ENCODE measurements at places on chromosomes 5 and 9.

DNA sequence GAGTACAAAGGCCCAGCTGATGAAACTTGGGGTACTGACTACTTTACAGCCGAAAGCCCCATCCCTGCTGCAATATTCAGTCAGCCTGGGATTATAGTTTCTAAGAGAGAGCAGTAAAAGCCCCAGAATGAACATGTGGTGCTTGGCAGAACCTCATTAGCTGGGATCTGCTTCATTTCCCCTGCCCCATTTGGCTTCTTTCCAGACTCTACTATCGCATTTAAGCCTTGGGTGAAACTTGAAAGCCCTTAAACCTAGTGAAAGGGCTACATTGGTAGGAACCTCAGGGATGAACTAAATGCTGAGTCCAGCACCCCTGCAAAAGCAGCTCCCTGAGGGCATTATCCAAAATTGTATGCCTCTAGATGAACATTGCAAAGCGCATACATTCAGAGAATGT lies 631.1 kb downstream of the ACTL7B start:
- DNase-seq, result no peak

- no peak for DNase-seq
These were observed 1649.8 kb downstream of the EFNA5 start for GRCh38 chr5:106020894-106021293.

GRCh38 chr9:38680837-38681445 lies 39.0 kb downstream of the FAM240B start:
- no peak for DNase-seq

GRCh38 chr9:131923766-131924165 lies 155.9 kb downstream of the MED27 start:
- DNase-seq, result no peak

GRCh38 chr9:15696979-15697378 lies 144.1 kb downstream of the CCDC171 start:
- no peak for DNase-seq

- DNase-seq, result no peak
These were observed 742.7 kb downstream of the TLE1 start for GRCh38 chr9:80946496-80947170.

DNA sequence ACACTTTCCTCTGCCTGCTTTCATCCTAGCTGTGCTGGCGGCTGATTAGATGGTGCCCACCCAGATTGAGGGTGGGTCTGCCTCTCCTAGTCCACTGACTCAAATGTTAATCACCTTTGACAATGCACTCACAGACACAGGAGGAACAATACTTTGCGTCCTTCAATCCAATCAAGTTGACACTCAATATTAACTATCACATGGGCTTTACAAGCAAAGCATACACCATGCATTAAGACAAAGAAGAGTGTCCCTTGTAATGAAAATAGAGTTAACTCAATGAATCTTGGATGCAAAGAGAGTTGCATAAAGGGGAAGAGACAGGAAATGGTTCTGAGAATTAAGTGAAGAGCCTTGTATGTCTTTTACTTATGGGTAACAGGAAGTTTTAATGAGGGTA lies 298.7 kb upstream of the BRINP1 start:
- DNase-seq, result no peak

DNA sequence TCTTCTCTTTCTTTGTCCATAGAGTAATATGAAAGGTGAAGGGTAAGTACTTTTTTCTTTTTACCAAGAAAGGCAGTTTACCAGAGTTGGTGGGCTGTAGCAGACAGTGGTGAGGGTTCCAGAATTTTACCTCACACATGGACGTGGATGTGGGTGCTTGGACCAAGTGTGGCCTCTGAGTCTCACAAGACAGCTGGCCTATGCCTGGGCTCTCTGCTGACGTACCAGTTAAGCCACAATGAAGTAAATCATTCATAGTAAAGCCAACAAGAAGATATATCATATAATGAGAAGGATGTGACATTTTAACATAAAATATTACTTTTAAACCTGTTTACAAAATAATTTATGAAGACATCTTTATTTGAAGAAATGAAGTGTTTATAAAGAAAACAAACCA lies 106.0 kb downstream of the PRKACG start:
- DNase-seq, result no peak

- no peak for DNase-seq
These were observed 43.7 kb upstream of the ERCC6L2 start for GRCh38 chr9:95831810-95832209.

GRCh38 chr5:97888439-97888838 lies 705.4 kb upstream of the RIOK2 start:
- no peak for DNase-seq

GRCh38 chr9:93243112-93243511 lies 59.2 kb downstream of the WNK2 start:
- no peak for DNase-seq

DNA sequence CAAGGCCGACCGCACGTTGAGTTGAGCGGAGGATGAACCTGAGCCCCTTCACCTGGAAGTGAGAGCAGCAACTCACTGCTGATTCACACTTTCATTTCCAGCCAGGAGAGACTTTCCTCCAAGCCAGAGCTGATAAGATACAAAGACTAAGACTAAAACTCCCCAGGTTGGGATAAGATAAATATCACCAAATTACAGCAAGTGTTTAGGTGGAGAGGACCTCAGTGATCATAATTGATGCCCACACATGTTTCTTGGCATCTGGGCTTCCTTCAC lies 6.4 kb upstream of the NKD2 start:
- DNase-seq, result no peak

- DNase-seq, result no peak
These were observed 24.4 kb downstream of the EGR1 start for GRCh38 chr5:138489683-138490061.

- no peak for DNase-seq
These were observed 23.2 kb upstream of the RFK start for GRCh38 chr9:76417394-76417793.

GRCh38 chr5:27619982-27620381 lies 581.6 kb upstream of the CDH9 start:
- no peak for DNase-seq

- DNase-seq, result no peak
These were observed 56.5 kb upstream of the ANGPTL2 start for GRCh38 chr9:127178686-127179632.

- no peak for DNase-seq
These were observed 268.5 kb downstream of the ARRDC3 start for GRCh38 chr5:91114658-91115057.

- no peak for DNase-seq
These were observed 51.0 kb upstream of the FCN1 start for GRCh38 chr9:134968823-134969090.

DNA sequence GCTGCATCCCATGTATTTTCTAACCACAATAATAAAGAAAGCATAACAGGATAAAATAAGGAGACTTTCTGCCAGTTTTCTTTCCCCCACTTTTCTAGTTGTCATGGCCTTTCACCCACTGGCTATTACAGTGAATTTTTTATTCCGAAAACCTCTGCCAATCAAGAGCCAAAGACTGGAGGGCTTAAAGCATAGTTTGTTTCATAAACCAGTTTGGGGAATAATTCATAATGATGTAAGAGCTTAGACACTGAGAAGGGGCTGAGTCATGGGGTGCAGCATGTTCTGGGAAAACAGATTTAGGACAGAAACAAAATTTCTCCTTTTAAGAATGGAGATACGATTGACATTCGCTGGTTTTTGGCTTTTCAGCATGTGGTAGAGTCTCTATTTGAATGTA lies 4.4 kb upstream of the GLIPR2 start:
- DNase-seq, result no peak

DNA sequence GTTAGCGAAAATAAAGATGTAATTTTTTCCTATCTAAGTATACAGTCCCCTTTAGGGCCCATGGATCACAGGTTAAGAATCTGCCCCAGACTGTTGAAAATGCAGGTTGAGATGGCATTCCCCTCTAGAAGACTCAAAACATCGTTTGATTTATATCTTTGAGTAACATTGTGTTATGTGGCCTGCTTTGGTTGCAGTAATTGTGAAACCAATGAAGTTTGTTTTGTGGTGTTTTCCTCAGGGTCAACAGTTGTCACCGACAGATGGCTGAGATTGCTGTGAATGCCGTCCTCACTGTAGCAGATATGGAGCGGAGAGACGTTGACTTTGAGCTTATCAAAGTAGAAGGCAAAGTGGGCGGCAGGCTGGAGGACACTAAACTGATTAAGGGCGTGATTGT lies 7.8 kb downstream of the CCT5 start:
- DNase-seq, result no peak

DNA sequence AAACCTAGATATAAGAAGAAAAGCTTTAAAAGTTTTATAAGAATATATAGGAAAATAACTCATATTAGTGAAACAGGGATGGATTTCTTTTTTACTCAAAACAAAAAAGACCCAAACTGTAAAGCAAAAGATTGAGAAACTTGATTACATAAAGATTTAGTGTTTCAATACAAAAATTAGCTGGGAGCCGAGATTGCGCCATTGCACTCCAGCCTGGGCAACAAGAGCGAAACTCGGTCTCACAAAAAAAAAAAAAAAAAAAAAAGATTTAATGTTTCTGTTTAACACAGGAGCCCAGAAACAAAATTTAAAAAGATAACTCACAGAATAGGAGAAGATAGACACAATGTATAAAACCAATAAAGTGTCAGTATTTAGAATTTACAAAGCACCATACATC lies 45.2 kb downstream of the CDC14B start:
- no peak for DNase-seq

DNA sequence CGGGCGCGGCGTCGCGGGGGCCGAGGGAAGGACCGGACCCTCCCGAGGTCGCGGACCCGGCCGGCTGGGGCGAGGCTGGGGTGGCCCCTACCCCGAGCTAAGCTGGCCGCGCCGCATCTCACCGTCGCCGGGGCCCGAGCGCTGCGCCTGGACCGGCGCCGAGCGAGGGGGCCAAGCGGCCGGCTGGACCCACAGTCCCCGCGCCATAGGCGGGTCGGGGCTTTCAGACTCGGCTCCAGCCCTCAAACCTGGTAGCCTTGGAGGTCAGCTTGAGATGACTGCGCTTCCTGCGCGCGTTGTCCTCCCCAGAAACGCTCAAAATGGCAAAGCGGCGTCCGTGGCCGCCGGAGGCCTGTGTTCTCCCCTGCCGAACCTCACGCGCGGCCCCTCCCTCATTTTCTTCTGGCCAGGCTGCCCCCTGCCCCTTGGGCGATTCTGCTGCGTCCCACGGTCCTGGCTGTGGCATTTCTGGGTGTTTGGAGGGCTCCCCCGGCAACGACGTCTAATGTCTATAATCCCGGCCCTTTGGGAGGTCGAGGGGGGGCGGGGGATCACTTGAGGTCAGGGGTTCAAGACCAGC lies 8.7 kb upstream of the GRIN1 start:
- DNase-seq, result no peak

DNA sequence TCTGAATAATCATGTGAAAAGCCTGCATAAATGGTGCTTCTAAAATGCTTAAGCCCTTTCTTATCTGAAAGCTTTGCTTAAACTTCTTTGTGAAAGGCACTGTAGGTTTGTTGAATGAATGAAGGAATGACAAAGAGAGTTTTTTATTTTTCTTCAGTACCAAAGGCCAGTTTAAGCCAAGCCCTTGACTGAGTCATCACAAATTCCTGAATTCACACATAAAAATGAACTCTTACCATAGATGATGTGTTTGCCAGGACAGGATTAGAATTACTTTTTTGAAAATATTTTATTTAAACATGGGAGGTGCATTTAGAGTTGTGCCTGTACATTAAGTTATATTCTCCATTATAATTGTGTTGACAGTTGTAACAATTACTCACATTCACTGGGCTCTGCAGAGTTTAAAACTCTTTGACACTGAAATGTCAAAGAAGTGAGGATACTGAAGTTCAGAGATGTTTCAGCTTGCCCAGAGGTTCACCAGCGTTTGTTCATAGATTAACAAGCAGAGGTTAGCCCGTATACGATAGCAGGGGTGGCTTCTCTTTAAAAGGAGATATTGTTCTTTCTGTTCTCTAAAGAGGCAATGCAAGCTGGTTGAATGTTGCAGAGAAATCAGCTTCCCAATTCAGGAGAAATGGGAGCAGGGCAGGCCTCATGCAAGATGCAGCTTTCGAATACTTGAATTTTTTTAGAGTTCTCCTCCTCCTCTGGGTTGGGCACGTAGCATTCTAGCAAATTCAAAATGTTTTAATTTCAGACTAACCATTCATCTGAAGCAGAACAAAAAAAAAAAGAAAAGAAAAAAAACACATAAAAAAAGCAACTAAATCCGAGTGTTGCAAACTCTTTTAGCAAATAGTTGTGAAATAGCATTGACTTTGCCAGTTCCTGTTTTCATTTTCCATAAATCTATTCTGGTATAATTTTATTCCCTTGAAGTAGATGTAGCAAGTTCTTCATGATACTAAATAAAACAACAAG lies 358.7 kb upstream of the KLF4 start:
- DNase-seq, result no peak

DNA sequence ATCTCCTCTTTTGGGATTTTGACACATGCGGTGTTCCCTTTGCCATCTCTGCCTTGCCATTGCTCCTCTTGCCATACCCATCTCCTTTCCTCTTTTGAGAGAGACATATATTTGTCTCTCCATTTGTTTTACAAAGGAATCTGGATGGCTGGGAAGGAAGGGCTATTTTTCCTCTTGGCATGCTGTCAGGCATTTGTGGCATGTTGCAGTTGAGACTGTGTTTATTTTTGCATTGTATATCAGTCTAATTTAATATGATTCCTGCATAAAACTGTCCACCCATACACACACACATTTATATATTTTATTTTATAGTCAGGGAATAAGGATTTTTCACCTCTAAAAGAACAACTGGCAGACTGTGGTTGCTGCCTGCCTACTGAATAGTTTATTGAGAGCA lies 1105.8 kb upstream of the SEMA6A start:
- no peak for DNase-seq

DNA sequence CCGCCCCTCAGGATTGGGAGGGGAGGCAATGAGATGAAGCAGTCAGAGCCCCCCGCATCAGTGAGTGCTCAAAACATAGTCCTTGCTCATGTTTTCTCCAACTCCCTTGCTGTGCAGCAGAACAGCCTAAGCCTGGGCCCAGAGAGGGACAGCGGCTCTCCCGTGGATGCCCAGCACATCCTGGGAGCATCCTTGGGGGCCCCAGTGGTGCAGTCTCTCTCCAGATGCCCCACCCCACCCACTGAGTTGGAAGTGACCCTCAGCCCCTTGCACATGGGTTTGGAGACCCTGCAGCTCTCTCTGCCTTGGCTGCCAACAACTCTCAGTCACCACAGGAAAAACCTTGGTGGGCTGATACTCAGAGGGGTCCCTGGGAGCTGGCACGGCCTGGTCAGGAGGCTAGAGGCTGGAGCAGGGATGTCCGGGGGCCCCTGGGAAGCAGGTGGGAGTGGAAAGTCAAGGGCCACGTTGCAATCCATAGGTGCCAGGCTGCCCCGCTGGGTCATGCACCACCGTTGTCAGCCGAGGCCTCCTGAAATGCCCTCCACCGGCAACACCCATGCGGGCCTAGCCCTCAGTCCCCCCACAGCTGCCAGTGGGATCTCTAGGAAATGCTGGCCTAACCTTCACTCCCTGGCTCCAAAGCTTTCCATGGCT lies 242.5 kb downstream of the PBX3 start:
- no peak for DNase-seq

GRCh38 chr5:138439477-138440158 lies 761 bp downstream of the REEP2 start:
- no peak for DNase-seq

GRCh38 chr5:103275851-103276250 lies 17.3 kb downstream of the MACIR start:
- DNase-seq, result no peak

GRCh38 chr5:136374003-136374402 lies 8.7 kb upstream of the TRPC7 start:
- no peak for DNase-seq

GRCh38 chr9:32427111-32427873 lies 42.8 kb downstream of the ACO1 start:
- DNase-seq, result no peak

- peak; percentile 8 for DNase-seq
These were observed 94.0 kb upstream of the RAPGEF1 start for GRCh38 chr9:131833906-131834305.

- no peak for DNase-seq
These were observed 29.2 kb upstream of the IL31RA start for GRCh38 chr5:55821731-55822512.
